ENCODE measurements at places on chromosomes 13 and 19.

DNA sequence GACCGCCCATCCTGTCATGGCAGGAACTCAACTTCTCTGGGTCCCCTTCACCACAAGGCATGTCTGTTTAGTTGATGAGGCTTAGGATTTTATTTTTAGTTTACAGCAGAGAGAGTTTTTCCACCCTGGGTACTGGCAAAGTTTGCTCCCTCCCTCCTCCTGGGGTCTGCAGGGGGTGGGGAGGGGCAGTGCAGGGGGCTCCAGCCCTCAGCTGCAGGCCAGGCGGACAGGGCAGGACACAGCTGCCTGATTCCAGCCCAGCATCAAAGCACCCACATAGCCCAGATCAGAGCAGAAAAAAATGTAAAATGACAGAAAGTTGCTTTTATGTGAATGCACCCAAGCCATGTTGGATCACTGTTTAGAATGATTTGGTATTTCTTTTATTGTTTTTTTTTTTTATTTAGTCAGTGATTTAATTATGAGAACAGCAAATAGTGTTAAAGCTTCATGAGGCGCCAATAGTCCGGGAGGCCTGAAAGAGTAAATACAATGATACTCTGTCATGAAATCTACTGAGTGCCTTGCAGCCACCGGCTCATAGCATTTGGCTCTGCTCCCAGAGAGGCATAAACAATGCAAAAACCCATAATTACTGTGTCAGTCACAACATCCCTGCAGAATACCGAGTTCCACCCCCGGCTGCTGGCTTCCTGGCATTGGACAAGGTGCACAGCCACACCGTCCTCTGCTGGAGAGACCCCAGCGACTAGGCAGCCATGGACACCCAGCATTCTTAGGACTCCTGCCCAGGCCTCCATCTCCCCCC lies 923.5 kb downstream of the UQCRFS1 start:
- no peak for DNase-seq

- DNase-seq: no peak
Observed at GRCh38 chr13:20124303-20124702, 36.5 kb downstream of the GJA3 start.

GRCh38 chr13:51155776-51156515 lies 44.9 kb upstream of the C13orf42 start:
- DNase-seq: no peak

DNA sequence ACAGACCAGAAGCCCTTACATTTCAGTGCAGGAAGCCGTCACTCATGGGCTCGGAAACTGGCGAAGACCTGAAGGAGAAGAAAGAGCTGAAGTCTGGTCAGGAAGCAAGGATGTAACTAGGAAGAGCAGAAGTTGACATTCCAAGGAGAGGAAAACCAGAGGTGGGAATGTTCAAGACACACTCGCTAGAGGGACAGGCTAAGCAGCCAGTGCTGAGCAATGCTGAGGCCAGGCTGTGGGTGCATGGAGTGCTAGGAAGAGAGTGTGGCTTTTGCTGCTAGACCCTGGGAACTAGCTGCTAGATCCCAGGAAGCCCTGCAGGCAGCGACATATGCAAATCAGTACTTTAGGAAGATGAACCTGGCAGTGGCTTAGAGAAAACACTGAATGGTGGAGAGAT lies 12.1 kb upstream of the URAD start:
- no peak for DNase-seq

GRCh38 chr13:44574466-44574855 lies 1.7 kb downstream of the TSC22D1 start:
- DNase-seq: no peak

GRCh38 chr13:112784811-112785482 lies 95.1 kb downstream of the ATP11A start:
- DNase-seq: no peak

DNA sequence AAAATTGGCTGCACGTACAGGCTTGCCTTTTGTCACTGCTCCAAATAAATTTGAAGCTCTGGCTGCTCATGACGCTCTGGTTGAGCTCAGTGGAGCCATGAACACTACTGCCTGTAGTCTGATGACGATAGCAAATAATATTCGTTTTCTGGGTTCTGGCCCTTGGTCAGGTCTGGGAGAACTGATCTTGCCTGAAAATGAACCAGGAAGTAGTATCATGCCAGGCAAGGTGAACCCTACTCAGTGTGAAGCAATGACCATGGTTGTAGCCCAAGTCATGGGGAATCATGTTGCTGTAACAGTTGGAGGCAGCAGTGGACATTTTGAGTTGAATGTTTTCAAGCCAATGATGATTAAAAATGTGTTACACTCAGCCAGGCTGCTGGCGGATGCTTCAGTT lies 16.1 kb upstream of the AKAP11 start:
- DNase-seq: no peak

- no peak for DNase-seq
Observed at GRCh38 chr19:35438096-35438495, 10.0 kb upstream of the FFAR2 start.

GRCh38 chr19:19260417-19261214 lies 12.5 kb downstream of the TM6SF2 start:
- no peak for DNase-seq

- no peak for DNase-seq
Observed at GRCh38 chr19:55902080-55902751, 29.9 kb downstream of the NLRP13 start.

DNA sequence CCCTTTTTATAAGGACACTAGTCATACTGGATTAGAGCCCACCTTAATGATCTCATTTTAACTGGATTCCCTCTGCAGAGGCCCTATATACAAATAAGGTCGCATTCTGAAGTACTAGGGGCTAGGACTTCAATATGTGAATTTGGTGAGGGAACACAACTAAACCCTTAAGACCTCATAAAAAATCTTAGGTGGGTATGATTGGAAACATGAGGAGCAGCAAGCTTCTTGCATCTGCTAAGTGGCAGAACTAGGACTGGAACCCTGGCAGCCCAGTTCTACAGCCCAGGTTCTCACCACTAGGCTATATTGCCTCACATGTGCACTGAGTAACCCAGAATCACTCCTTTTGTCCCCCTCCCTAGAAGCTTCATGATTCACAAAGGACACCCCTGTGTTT lies 17.1 kb upstream of the GRWD1 start:
- DNase-seq: no peak

DNA sequence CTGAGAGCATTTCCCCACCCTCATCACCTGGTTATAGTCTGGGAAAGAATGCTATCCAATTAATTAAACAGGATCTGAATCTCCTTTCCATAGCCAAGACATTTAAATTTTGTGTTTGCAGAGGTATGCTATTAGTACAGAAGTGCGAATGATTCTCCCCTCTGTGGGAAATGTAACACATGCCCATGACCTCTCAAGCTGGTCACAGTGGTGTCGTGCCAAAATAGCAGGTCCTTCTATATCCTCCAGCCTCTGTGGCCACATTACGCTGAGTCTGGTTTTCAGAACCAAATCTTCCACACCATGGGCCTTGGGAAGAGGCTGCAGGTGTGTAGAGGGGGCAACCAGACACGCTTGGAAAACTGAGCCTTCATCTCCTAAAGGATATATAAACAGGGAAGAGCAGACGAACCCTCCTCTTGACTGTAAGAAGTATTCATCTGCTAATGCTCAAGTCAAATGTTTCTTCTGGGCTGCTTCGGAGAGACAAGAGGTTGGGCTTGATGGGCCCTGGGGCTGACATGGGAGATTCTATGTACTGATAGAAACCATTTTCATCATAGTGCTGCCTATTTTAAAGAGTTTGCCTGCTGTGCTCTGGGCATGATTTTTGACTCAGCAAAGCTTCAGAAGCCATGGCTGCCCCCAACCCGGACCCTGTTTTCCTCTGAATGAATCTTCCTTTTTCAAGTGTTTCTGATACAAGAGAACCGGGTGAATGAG lies 197.6 kb downstream of the DNAJC15 start:
- DNase-seq: no peak
